Lower lobe of right lung (tissue), 2 donors: ENCODE measurements at places on chromosomes 7 and 10. TPM values are rescaled to one million over a fixed set of nuclear protein-coding genes. Genes with fewer than 3 reads are reported as not detected.

LIPJ gene
- 0.09 TPM for total RNA-seq

DNA sequence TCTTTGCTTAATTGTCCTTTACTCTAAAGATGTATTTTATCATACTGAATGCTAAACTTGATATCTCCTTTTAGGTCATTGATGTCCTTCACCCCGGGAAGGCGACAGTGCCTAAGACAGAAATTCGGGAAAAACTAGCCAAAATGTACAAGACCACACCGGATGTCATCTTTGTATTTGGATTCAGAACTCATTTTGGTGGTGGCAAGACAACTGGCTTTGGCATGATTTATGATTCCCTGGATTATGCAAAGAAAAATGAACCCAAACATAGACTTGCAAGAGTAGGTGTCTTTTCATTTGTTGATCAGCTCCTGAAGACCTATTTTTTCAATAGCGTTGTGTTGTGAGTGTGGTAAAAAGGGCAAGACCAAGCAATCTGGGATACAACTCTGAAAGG is 1.8 kb downstream of the RPS24 start:
- H3K27ac ChIP-seq = no peak overlapping the region
- peaks cover 57% of the 10 kb centered on the region for H3K4me1 ChIP-seq
- DNase-seq = no peak
- H3K36me3 ChIP-seq = peaks cover 52% of the 10 kb centered on the region
- no peak overlapping the region for H3K4me3 ChIP-seq

- no peaks in the 10 kb centered on the region for H3K27me3 ChIP-seq
- H3K36me3 ChIP-seq = no peaks in the 10 kb centered on the region
- DNase-seq = no peak
- no peak overlapping the region for H3K27ac ChIP-seq
- H3K4me3 ChIP-seq = no peak overlapping the region
- no peaks in the 10 kb centered on the region for H3K4me1 ChIP-seq
These were observed 38.6 kb upstream of the TNKS2 start for GRCh38 chr10:91759581-91759986.

DNA sequence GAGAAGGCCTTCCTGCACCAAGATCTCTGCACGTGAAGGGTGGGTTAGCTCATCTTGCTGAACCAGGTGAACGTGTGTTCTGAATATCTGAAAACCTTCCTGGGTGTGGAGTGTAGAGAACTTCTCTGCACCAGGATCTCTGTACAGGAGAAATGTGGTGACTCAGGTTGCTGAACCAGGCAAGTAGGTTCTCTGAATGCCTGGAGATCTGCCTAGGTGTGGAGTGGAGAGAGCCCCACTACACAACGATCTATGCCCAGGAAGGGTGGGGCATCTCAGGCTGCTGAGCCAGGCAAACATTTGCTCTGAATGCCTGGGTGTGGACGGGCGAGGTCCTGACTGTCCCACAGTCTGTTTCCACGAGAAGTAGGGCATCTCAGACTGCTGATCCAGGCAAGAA is 1002.3 kb upstream of the KCND2 start:
- H3K4me1 ChIP-seq = no peaks in the 10 kb centered on the region
- no peak for DNase-seq
- H3K27me3 ChIP-seq = no peaks in the 10 kb centered on the region
- H3K27ac ChIP-seq = no peak overlapping the region
- no peaks in the 10 kb centered on the region for H3K36me3 ChIP-seq

ASB10 gene
- total RNA-seq = not detected

PON3 gene
- total RNA-seq = 25.6 TPM

- no peak overlapping the region for H3K4me3 ChIP-seq
- H3K27me3 ChIP-seq = no peaks in the 10 kb centered on the region
- H3K27ac ChIP-seq = no peak overlapping the region
- peaks cover 2% of the 10 kb centered on the region for H3K36me3 ChIP-seq
These were observed 221.4 kb upstream of the SH2B2 start for GRCh38 chr7:102065226-102065625.

INSYN2A gene
- not detected for total RNA-seq
